ENCODE measurements at places on chromosomes 13 and 19.
A peak's percentile ranks its signal among the peaks of the same experiment; 100 is the strongest.

DNA sequence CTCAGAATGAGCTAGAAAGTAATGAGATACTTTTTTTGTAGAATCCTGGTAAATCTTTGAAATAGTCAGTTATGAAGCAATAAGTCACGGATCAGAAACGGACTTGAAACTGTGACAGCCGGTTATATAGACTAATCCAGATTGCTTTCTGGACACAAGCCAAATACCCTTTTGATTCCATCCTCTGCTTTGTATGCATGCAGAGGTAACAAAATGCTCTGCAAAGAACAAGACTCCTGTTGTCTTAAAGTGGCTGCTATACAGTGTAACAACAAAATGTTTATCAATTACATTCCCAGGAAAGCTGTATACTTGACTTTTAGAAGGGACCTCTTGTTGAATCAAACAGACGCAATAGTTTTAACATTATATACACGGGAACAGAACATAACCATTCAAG is 66.5 kb upstream of the STARD13 start:
- DNase-seq: no peak

DNA sequence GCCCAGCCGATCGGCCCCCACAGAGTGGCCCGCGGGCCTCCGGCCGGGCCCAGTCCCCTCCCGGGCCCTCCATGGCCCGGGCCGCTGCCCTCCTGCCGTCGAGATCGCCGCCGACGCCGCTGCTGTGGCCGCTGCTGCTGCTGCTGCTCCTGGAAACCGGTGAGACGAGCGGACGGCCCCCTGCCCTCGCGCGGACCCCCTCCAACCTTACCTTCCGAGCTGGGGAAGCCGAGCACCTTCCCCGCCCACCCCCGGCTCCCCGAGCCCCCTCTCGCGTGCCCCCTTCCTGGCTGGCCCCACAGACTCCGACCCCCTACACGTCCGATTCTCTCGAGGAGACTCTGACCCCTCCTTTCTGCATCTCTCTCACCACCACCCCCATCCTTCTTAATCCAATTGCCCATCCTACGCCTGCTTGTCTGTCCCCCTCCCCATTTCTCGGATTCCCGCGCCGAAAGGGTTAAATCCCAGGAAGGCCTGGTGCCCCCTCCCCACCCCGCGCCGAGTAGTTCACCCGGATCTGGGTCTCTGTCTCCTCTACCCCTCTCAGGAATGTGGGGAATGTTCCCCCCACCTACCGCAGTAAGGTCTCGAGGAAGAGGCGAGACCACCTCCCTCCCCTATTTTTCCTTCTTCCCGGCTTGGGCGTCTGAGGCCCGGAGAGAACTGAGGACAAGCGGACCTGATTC is 502 bp downstream of the NECTIN2 start:
- DNase-seq: peak; percentile 62

GRCh38 chr19:47330466-47330869 is 1.5 kb upstream of the C5AR2 start:
- no peak for DNase-seq

GRCh38 chr19:42324655-42325307 is 654 bp upstream of the MEGF8 start:
- DNase-seq: no peak

DNA sequence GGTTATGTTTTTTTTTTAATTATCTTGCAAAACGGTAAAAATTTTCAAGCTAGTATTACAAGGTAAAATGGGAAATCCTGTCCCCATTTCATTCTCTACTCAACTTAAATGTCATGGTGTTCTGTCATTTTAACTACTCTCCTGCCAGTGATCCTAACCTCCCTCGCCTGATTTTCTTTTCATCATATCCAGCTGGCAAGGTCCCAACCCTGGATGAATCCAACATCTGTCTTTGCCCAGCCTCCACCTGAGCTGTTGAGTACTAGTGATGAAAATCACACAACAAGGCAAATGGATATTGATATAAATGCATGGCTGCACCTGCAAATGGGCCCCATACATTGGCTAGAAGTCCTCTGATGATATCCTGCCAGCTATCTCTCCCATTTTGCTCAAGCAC is 6.9 kb upstream of the CDK8 start:
- no peak for DNase-seq

GRCh38 chr13:21365574-21365973 is 93.5 kb downstream of the ZDHHC20 start:
- no peak for DNase-seq

- peak; percentile 28 for DNase-seq
Measured at GRCh38 chr19:35868172-35868822, at the start of gene APLP1. TSS of gene APLP1 (plus strand) at chr19:35868574. CDS start at chr19:35868637, 63 bp downstream.

Measured in fibroblast of upper back skin (primary cell).